Kidney (tissue), 22 donors: ENCODE measurements at places on chromosomes 11 and 22. TPM values are rescaled to one million over a fixed set of nuclear protein-coding genes. Genes with fewer than 3 reads are reported as not detected.

OR52N4 gene
- not detected for polyA plus RNA-seq

POTEH gene
- polyA plus RNA-seq: not detected

RASL10A gene
- polyA plus RNA-seq: 0.73 TPM

CD3D gene
- 1.4 TPM for polyA plus RNA-seq

ASPHD2 gene
- polyA plus RNA-seq: 3.3 TPM

IL18 gene
- polyA plus RNA-seq: 37.4 TPM

ANKK1 gene
- polyA plus RNA-seq: 0.19 TPM

MYOD1 gene
- not detected for polyA plus RNA-seq

APOL4 gene
- 6.1 TPM for polyA plus RNA-seq

THYN1 gene
- polyA plus RNA-seq: 74.0 TPM

C22orf23 gene
- 1.0 TPM for polyA plus RNA-seq

TMEM126A gene
- polyA plus RNA-seq: 63.8 TPM

OR56A1 gene
- polyA plus RNA-seq: not detected

PATE4 gene
- not detected for polyA plus RNA-seq

MS4A8 gene
- 0.67 TPM for polyA plus RNA-seq

KLHDC7B gene
- polyA plus RNA-seq: 1.4 TPM

KCTD14 gene
- 14.8 TPM for polyA plus RNA-seq

MS4A15 gene
- polyA plus RNA-seq: not detected

RIMBP3B gene
- not detected for polyA plus RNA-seq

FGF4 gene
- polyA plus RNA-seq: not detected

CDC42BPG gene
- polyA plus RNA-seq: 4.5 TPM

GSTT4 gene
- polyA plus RNA-seq: not detected

GGT1 gene
- polyA plus RNA-seq: 153 TPM

TMEM191B gene
- 10.6 TPM for polyA plus RNA-seq

VWCE gene
- polyA plus RNA-seq: 0.32 TPM

PTDSS2 gene
- polyA plus RNA-seq: 37.7 TPM

ANO5 gene
- polyA plus RNA-seq: 3.5 TPM

ADM2 gene
- polyA plus RNA-seq: 10.6 TPM

MS4A6A gene
- polyA plus RNA-seq: 16.7 TPM

TRIM48 gene
- polyA plus RNA-seq: not detected

TRIM49D2 gene
- polyA plus RNA-seq: not detected

CFAP300 gene
- 4.3 TPM for polyA plus RNA-seq

APOA5 gene
- not detected for polyA plus RNA-seq

HARBI1 gene
- polyA plus RNA-seq: 2.5 TPM

KCNK7 gene
- polyA plus RNA-seq: not detected

OOSP3 gene
- polyA plus RNA-seq: not detected

LRRC75B gene
- polyA plus RNA-seq: 23.4 TPM

TUB gene
- 5.9 TPM for polyA plus RNA-seq

APOBEC3B gene
- 1.0 TPM for polyA plus RNA-seq

MCAM gene
- polyA plus RNA-seq: 42.1 TPM

MAJIN gene
- 0.80 TPM for polyA plus RNA-seq

C22orf15 gene
- not detected for polyA plus RNA-seq

RAB36 gene
- 9.7 TPM for polyA plus RNA-seq

C22orf31 gene
- polyA plus RNA-seq: not detected

CTSC gene
- 191 TPM for polyA plus RNA-seq
